ENCODE measurements at places on chromosomes 7 and 10. TPM values are rescaled to one million over a fixed set of nuclear protein-coding genes. Genes with fewer than 3 reads are reported as not detected.

GRCh38 chr7:71627651-71628050, 495.7 kb downstream of the GALNT17 start:
- no peak for DNase-seq

GRCh38 chr10:77177589-77177988, 460.0 kb downstream of the KCNMA1 start:
- no peak for DNase-seq

GRCh38 chr7:94412762-94413322, 18.1 kb downstream of the COL1A2 start:
- no peak for DNase-seq

MACC1 gene
- 5.5 TPM for total RNA-seq

- DNase-seq = no peak
Observed at GRCh38 chr7:100799037-100799896, 28.1 kb downstream of the EPHB4 start.

- no peak for DNase-seq
Observed at GRCh38 chr10:17431871-17432311, 22.5 kb downstream of the ST8SIA6 start.

GRCh38 chr10:80598951-80599350, 61.2 kb downstream of the SH2D4B start:
- no peak for DNase-seq

CADPS2 gene
- not detected for total RNA-seq

- DNase-seq = no peak
Observed at GRCh38 chr7:137967143-137968018, 34.5 kb downstream of the CREB3L2 start.

DNA sequence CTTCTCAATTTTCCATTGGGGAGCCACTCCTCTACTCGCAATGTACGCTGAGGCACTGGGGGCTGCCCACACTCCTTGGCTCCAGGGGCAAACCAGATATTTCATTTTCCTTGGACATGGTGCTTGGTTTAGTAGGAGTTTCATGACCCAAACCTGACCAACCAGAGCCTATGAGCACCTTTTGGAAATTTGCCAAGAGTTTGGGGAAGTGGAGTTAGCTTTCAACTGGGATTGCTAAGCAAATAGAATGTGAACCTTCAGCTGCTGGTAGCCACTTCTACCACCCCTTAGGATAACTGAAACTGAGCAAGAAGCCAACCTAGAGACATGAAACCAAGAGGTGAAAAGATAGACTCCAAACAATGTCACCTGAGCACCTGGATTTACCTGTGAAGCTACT, 74.9 kb upstream of the COL13A1 start:
- DNase-seq = no peak

DNA sequence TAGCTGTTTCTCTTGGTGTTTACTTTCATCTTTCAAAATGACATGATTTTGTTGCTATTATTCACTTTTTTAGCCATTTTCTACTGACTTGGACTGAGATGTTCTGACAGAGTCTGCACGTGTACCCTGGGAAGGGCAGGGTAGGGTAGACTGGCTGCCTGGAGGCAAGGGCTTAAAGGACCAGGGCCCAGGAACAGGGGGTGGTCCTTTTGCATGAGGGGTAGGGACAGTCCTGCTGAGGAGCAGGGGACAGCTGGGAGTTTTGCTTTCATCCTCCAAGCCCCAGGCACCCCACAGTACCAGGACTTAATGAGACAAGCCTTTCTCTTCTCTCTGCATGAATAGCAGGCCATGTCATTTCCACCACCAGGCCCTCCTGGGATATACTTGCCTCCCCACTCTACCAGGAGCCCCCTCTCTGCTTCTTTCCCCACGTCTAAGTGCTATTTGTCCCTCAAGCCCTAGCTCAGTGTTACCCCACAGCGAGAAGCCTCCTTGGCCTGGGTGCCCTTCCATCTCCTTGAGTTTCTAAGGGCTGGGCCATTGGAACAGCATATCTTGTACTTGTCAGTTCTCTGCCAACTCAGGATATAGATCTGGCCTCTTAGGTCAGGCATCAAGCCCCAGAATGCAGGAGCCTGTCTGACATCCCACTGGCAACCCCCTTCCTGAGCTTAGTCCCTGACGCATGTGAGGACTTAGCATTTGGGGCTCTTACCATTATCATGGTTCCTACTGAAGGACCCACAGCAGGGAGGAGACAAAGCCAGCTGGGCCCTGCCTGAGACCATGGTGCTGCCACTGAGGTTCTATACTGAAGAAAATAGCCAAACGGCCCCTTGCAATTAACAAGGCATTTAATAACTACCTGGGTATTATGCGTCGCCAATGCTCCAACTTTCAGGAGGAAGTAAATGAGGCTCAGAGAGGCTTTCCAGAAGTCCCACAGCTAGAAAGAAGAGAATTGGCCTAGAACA, 78.4 kb upstream of the UNC5B start:
- DNase-seq = no peak

TAS2R4 gene
- 1.8 TPM for total RNA-seq

MALSU1 gene
- total RNA-seq = 43.0 TPM
